ENCODE measurements at places on chromosomes 6 and 20. TPM values are rescaled to one million over a fixed set of nuclear protein-coding genes. Genes with fewer than 3 reads are reported as not detected.

Gene MAPK13
- 2.8 TPM for total RNA-seq

Gene GPLD1
- 53.0 TPM for total RNA-seq

DNA sequence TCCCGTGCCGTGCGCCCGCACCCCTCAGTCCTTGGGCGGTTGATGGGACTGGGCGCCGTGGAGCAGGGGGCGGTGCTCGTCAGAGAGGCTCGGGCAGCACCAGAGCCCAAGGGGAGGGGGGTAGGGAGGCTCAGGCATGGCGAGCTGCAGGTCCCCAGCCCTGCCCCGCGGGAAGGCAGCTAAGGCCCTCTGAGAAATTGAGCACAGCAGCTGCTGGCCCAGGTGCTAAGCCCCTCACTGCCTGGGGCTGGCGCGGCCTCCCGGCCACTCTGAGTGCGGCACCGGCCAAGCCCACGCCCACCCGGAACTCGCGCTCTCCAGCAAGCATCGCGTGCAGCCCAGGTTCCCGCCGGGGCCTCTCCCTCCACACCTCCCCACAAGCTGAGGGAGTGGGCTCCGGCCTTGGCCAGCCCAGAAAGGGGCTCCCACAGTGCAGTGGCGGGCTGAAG, 16.4 kb downstream of the SOX4 start:
- DNase-seq, result no peak

DNA sequence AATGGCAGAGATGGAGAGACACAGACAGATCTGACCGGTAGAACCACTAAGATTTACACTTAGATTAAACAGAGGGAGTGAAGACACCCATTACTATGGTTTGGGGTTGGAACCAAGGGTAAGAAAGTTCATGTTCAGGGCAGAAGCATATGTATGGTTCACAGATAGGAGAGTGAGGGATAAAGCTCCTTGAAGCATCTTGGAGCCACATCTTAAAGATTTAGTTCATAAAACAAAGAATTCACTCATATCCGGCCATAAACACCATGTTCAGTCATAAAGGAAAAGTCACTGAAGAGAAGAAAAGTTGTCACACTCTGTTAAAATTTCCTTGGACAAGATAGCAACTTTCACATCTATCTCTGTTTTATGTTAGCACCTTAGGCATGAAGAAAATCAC, 18.0 kb downstream of the STX7 start:
- no peak for DNase-seq

DNA sequence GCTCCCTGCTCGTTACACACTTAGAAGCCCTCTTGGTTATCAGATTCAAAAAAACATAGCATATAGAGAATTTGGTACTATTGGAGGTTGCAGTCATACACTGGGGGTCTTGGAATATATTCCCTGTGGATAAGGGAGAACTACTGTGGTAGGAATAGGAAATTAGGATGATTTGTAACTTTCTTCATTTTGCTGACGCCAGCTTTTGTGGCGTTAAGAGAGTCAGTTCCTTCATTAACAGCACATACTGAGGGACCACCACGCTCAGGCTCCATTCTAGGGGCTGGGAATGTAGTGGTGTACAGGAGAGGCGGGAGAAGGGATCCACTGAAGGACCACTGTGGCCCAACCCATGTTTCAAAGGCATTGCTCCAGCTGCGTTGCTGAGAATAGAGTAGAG, 140.3 kb downstream of the MBOAT1 start:
- no peak for DNase-seq

DNA sequence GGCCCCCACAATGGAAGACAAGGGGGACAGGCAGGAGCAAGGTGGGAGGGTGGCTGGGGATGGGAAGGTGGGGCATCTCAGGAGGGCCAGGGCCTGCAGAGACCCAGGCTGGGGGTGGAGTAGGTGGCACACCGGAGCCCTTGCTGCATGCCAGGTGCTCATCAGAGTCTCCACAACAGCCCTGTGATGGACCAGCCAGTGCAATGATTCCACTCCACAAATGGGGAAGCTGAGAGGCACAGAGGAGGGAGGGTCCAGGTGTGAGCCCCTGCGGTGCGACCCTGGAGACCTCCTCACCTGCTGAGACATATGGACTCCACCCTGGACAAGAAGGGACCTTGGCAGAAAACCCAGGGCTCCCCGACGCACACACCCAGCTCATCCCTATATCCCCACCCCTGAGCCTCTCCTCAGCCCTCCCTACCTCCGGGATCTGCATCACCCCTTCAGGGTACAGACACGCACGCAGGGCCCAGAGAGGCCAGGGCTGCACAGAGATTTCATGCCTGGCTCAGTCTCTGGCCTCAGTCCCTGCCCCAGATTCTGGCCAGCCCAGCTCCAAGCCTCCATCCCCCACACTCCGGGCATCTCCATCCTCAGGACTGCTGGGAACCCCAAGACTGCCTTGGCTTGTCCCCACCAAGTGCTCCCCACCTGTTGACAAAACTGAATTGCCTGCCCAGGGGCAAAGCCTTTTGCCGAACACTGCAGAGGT, 7.1 kb upstream of the GRM4 start:
- DNase-seq, result no peak

DNA sequence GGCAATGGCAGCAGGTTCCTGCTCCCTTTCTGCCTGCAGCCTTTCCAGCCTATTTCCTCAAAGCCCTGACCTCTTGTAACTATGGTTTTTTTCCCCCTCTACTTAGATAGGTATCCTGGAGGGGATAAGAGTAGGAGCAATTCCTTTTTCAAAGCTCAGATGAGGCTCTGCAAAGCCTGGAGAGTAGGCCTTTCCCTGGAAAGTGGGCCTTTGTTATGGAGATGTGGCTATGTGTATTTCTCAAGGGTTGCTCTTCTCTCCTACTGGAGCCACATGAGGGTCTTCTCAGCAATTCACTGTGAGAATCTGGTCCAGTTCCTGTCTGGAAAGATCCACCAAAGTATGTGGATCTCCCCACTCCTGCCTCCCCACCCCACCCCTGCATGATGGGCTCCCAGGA, 96.0 kb downstream of the DTD1 start:
- DNase-seq, result no peak

DNA sequence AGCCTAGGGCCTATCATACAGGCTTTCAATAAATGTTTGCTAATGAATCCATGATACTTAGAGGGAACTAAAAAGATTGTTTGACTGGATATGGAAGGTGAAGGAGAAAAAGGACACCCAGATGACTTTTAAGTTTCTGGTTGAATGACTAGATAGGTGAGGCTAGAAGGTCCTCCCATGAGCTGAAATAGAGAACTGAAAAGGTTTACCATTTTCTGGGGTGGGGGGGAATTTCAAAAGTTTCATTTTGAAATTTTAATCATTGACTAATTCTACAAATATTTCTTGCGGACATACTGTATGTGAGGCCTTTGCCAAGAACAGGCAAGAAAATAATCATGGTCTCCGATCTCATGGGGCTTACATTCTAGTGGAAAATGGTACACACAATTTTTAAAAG, 17.9 kb upstream of the ZBTB2 start:
- DNase-seq, result no peak

Gene TRIM10
- 1.4 TPM for total RNA-seq

Gene NHSL1
- total RNA-seq, result 54.2 TPM

Gene OR2H2
- not detected for total RNA-seq

Gene BPIFB2
- total RNA-seq, result 0.12 TPM

Measured in right lobe of liver (tissue), 6 donors.